EL (cell line): ENCODE measurements at places on chromosomes 4 and X.
A peak's percentile ranks its signal among the peaks of the same experiment; 100 is the strongest.

DNA sequence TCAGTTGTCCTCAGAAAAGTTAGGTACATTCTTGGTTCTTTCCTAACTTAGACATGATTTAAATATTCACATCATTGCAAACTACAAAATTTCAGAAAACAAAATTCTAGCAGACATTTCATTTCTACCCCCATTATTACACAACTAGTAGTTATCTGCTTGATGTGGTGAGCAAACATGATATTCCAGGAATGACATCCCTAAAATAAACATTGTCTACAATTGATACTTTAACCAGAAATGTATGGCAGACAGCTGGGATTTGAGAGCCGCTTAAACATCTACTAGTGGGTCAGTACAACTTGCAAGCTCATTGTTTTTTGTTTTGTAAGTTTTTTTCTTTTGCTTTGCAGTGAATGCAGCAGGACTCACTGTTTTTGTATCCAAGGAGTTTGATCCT, 32.1 kb upstream of the AMBN start:
- no peak for DNase-seq

DNA sequence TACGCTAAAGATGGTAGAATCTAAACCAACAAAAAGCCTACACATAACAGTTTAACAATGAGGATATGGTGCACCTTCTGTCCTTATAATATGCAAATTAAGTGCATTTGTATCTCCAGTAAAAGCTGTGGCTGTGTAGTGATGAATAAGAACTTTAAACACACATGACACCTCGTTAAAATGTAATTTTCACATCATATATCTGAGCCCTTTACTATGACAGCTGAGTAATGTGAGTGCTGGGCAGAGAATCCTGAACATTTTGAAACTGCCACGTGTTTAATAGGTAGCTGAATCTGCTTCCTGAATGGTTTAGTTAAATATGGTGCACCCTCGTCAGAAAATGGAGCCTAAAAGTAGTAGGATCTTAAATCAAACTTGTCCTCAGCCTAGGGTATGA, 540.8 kb downstream of the ADGRL3 start:
- DNase-seq: no peak

GRCh38 chr4:183747931-183748670, 89.0 kb downstream of the TRAPPC11 start:
- peak; percentile 37 for DNase-seq

- no peak for DNase-seq
Observed at GRCh38 chr4:45147866-45148265, 421.5 kb upstream of the GNPDA2 start.

DNA sequence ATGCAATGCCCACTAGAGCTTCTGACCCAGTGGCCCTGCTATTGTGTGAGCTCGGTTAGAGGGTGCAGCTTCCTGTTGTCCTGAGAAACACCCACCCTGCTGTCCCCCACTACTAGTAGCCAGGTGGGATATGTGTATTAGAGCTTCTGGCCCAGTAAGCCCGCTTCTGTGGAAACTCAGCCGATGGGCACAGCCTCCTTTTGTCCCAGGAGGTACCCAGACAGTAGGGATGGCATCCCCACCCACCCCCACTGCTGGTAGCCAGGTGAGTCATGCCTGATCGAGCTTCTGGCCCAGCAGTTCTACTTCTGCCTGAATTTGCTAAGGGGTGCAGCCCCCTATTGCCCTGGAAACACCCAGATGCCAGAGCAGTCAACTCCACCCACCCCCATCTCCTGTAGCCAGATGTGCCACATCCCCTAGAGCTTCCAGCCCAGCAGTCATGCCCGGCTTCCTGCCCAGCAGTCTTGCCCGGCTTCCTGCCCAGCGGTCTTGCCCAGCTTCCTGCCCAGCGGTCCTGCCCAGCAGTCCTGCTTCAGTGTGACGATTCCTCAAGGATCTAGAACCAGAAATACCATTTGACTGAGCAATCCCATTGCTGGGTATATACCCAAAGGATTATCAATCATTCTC, 162.7 kb upstream of the KLF8 start:
- no peak for DNase-seq

DNA sequence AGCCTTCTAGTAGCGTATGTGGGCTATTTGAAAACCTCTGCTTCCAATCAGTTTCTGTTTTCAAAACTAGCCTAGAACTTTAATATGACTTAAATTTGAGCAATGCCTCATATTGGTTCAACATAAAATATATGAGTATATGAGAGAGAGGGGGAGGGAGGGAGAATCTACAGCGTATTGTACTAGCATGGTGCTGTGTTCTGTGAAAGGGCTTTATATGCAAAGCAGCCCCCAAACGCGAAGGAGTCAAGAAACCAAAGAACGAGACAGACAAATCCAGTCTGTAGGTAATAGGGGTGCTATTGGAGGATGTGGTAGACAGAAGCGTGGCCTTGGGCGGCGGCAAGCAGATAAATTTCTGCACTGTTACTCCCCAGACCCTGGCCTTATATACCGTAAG, 784 bp upstream of the ANXA5 start:
- DNase-seq: no peak

DNA sequence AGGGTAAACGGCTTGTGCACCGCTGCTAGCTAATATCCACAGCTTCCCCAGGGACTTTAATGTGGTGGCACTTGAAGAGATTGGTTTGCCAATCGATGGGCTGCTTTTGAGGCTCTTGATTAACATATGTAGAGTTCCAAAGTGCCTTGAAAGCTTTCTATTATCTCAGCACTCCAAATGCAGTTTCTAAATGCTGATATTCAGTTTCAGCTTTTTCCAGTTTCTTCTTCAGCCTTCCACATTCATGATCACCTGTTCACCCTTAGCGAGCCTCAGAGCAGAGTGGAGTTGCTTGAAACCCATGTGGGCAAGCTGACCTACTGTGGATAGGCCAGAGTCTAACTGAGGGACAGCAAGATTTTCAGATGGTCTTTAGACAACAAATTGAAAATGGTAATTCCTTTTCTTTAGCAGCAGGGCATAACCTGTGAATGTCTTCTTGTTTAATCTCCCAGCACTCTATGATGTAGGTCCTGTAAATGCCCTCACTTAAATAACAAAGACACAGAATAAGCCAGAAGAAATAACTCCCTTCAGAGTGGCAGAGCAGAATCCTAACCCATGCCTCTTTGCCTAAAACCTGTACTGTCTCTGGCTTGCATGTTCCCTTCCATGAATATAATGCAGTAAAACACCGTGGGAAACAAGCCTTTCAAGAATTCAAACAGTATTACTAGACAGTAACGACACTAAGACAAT, 99.8 kb downstream of the TSPAN5 start:
- DNase-seq: no peak

GRCh38 chr4:101348995-101349800, 1.9 kb upstream of the PPP3CA start:
- DNase-seq: peak; percentile 29

GRCh38 chr4:159283696-159284095, 180.8 kb downstream of the RAPGEF2 start:
- DNase-seq: peak; percentile 92

DNA sequence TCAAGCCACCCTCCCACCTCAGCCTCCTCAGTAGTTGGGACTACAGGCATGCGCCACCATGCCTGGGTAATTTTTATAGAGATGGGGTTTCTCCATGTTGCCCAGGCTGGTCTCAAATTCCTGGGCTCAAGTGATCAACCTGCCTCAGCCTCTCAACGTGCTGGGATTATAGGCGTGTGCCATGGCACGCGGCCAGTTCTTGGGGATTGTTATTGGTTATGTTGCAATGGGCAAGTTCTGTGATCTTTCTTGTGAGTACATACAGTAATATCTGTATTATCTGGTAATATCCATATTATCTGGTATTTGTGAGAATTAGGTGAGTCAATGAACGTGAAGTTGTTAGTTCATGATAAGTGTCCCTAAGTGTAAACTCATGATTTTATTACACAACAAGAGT, 90.3 kb upstream of the TBL1X start:
- no peak for DNase-seq

GRCh38 chrX:123847056-123847455, 12.8 kb upstream of the XIAP start:
- no peak for DNase-seq

DNA sequence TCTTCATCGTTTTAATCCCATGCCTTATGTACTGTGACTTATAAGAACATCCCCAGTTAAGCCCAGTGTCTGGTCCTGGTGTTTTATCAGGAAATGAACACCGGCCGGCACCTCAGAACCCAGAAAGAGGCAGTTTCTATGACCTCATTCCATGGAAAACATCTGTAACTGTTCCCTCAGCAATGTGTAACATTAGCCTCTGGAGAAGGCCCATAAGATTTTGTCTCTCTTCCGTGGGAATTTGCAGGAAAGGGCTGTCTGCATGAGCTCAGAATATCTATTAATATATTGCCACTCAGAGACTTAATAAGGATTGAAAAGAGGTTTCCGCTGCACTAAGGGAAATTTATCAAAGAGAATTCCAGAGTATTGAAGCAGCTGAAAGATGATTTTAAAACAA, 3.1 kb upstream of the TCEANC start:
- no peak for DNase-seq

- DNase-seq: no peak
Observed at GRCh38 chr4:37132351-37132974, 112.1 kb upstream of the NWD2 start.

DNA sequence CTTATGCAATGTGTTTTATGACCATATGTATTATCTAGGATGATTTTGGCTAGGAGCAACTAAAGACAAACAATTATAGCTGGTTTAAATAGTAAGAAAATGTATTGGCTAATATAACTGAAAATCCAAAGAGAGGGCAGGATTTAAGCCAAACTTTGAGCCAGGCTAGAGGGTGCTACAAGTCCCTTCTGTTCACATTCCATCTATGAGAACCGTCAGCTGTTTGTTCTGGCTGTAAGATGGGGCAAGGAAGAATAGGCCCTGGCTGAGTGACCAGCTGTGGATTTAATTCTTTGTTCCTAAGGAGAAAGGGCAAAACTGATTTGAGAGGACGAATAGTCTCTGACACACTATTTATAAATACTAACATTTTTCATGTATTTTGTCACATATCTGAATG, 79.2 kb upstream of the UGT8 start:
- no peak for DNase-seq

DNA sequence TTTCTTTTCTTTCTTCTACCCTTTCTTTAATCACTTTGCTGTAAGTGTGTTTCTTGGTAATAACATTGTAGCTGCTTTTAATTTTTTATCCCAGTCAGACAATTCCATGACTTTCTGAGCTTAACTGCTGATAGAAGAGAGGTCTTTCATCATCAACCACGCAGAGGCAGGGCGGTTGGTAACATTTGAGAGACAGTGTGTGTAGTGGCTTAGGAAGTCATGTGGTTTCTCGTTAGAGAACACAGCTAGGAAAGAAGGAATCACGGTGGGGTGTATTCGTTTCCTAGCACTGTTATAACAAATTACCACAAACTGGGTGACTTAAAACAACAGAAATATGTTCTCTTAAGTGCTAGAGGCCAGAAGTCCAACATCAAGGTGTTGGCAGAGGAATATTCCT, 11.5 kb downstream of the PRPS2 start:
- no peak for DNase-seq

GRCh38 chrX:137234651-137235402, 201.0 kb upstream of the GPR101 start:
- DNase-seq: no peak

- no peak for DNase-seq
Observed at GRCh38 chr4:35793766-35794165, 450.5 kb downstream of the ARAP2 start.

DNA sequence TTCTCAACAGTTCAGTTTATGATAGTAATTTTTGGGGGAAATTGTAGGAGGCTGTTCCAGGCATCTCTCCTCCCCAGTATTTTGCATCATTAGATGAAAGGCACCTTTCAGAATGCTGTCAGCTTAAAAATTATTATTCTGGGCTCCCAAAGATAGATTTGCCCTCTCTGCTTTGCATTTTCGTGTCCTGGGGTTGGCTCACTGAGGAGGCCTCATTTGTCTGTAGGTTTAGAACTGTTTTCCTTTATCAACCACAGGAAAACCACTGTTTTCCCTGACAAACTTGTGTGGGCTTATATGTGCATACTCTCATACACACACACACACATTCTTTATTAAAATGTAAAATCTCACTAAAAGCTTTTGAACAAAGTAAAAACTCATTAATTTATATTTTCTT, 197.2 kb upstream of the VCX3A start:
- DNase-seq: no peak

DNA sequence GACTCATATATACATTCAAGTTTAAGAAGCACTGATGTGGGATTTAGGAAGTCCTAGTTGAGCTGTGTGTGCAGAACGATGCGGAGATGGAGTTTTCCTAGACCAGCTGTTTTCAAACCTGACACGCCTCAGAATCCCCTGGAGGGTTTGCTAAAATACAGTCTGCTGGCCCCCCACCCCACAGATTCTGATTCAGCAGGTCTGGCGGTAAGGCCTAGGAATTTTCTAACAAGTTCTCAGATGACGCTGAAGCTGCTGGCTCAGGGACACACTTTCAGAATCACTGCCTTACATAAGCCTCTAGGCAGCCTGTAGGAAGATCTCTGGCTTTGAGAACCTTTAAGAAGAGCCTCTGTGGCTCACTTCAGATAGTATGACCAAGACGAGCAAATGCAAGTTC, 73.1 kb downstream of the PHEX start:
- no peak for DNase-seq

GRCh38 chrX:13502590-13502989, 66.8 kb upstream of the EGFL6 start:
- no peak for DNase-seq

GRCh38 chr4:10534820-10535219, 77.6 kb upstream of the ZNF518B start:
- no peak for DNase-seq

DNA sequence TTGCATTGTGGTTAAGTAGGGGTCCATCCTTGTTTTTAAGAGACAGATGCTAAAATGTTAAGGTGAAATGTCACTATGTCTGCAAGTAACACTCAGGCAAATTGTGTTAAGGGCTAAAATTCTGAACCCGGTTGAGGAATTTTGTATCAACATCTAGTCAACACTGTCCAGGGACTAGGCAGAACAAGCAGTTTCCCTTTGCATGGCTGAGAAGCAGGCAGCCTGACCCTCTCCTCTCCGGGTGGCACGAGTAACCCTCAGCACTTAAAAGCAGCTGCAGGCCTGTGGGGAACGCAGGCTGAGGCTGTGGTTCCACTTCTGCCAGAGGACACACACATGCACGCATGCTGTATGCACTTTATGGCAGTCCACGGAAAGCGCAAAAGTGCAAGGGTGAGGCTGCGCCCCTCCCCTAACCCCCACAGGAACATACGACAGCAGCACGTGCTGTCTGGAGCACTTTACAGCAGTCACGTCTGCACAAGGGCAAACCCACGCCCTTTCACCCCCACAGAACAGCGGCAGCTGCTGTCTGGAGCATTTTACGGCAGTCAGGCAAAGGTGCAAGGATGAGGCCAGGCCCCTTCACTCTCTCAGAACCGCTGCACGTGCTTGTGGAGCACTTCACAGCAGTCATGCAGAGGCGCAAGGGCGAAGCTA, 619 bp upstream of the MPC1L start:
- no peak for DNase-seq

DNA sequence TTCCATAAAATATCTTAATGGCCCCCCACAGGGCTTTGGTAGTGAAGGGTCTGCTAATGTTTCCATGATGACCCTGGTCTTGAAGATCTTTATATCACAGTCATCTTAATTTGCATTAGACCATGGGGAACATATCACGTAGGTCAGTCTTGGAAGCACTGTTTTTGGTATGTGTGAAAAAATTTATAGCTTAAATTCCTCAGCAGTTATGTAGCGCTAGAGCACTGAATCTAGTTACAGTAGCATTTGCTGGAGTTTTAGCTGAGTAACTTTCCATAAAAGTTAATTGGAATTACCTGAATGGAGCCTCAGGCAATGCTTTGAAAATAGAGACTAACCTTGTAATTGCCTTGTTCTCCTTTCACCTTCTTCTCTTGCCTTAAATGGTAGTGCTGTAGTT, 648.8 kb downstream of the IQCM start:
- peak; percentile 50 for DNase-seq

GRCh38 chr4:100588076-100588475, 70.3 kb upstream of the EMCN start:
- DNase-seq: no peak
